ENCODE measurements at places on chromosomes 11 and 22.
A peak's percentile ranks its signal among the peaks of the same experiment; 100 is the strongest.

GRCh38 chr22:28402539-28402938 is 277.1 kb downstream of the TTC28 start:
- DNase-seq, result no peak

GRCh38 chr11:132186699-132187098 is 816.3 kb downstream of the NTM start:
- DNase-seq, result no peak

DNA sequence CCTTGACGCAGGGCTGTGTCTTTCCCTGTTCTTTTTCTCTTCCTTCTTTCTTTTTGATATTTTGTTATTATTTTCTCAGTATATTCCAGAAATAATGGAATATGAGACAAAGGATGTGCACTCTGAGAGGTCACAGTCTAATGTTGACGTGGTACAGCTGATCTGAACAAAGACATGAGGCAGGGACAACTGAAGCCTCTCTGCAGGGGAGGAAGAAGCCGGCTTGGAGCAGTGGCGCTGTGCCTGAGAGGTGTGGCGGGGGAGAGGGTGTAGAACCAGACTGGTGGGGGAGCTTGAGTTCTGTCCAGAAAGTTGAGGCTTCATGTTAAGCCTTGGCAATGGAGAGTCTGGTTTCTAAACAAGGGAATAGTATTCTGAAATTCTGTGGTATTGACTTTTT is 34.7 kb downstream of the ADAMTS15 start:
- DNase-seq, result no peak

GRCh38 chr11:104093426-104094280 is 57.2 kb downstream of the DDI1 start:
- no peak for DNase-seq

DNA sequence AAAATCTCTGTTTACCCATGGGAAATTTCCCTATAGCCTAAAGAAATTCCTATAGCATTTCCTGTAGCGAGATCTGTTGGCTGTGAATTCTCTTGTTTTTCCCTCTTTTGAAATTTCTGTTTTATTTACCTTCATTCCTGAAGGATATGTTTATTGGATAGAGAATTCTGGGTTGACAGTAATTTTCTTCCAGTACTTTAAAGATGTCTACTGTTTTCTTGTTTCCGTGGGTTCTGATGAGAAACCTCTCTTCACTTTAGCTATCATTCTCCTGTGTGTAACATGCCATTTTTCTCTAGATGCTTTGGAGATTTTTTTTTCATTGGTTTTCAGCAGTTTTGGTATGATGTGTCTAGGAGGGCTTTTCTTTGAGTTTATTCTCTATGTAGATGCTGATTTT is 77.5 kb upstream of the SORL1-AS1 start:
- no peak for DNase-seq

DNA sequence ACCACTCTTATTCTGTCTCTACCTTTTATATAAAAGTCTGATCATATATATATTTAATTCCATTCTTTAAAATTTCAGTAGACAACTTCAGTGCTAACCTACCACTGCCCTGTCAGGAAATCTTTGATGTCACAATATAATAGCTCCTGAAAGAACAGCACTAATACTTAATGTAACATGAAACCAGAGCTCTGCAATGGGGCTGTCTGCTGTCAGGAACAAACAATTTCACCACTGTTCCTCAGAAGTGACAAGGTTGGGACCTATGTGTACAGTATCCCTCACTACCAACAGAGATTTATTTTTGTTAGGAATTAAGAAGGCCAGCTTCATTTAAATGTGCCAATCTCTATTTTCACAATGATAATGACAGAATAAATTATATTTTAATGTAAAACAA is 165.5 kb upstream of the C11orf58 start:
- DNase-seq, result no peak

- no peak for DNase-seq
These were observed 1.9 kb upstream of the TRAF6 start for GRCh38 chr11:36512016-36512415.

GRCh38 chr11:12478743-12479142 is 101.4 kb downstream of the PARVA start:
- no peak for DNase-seq

GRCh38 chr11:19777039-19777376 is 64.4 kb downstream of the NAV2 start:
- no peak for DNase-seq

DNA sequence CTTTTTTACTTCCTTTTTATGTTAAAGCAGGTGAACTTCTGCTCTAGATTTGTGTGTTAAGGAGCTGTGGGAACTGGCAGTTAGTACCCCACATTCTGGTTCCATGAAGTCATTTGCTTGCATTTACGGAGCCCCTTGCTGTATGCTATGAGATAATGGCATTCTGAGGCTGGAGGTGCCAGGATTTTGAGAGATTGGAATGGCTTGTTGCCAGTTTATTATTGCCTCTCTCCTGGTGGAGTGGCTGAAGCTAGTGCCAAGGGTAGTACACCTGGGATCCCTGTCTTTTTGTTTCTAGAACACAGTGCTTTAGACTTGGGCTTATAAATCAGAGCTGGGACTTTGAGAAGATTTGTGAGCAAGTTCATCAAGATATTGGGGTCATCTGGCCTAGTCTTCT is 73.8 kb downstream of the STIM1 start:
- no peak for DNase-seq

GRCh38 chr11:120635136-120635810 is 123.7 kb downstream of the GRIK4 start:
- no peak for DNase-seq

DNA sequence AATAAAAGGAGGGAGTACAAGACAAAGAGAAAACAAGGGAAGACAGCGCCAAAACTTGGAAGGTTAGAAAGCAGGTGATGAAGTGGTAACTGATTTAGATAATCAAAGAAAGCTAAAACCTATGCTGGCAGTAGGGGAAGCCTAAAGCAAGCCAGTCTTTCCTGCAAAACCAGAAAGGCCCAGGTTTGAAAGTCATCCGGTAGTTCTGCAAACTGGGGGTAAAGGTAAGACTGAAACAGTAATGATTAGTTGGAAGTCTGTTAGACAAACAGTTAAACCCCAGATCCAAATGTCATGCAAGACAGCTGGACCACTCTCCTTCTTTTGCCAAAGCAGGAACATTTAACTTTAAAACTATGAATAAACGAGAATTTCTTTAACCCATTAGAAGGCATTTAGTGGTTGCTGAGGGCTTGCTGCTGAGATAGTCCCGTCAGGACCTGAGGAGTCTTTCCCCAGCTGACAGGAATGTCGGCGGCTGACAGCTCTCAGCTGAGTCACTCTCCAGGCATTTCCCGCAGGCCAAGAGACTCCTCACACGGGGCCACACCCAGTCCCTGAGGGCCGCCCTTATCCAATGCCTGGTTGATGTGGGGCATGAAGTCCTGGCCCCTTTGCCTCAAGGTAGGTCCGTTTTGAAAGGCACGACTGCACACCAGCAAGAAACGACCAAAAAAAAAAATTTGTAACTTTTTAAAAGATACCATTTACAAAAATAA is 36.3 kb upstream of the CFAP300 start:
- no peak for DNase-seq

DNA sequence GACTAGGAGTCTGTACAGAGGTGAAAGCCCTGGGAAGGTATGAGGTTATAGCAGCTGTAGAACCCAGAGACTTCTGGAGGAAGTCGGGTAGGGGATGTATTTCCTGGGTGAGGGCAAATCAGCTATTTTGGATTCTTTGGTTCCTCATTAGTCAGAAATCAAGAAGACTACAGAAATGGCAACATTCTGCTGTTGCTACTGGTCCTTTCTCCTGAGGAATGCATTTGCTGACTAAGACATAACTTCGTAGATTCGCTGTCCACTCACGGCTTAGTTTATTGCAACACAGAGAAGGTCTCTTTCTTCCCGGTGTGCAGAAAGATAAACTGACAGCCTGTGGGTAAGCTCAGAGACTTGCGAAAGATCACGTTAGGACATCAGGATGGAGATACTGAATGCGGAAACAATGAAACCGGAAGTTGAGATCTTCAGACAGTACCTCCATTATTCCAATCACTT is 25.3 kb upstream of the SESN3 start:
- DNase-seq, result peak; percentile 35

DNA sequence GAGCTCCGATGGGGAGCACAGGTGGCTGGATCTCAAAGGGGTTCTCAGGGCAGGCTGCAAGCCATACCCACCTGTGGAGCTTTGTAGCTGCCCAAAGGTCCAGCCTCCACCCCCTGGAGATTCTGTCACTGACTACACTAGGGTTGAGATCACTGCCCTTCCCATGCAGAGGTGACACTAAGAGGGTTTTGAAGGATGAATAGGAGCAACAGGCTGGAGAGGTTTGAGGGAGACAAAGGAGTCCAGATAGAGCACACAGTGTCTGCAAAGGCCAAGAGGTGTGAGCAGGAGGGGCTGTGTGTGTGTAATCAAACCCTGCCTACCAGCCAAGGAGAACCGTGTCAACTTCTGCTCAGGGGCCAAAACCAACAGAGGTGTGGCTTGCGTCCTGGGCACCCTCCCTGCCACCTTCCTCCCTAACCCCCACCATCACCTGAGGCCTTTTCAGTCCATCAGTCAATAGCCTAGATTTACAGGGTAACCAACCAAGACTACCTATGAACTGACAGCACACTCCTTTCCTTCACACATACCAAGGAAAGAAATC is 43.0 kb upstream of the WNT11 start:
- DNase-seq, result no peak

- no peak for DNase-seq
These were observed 83.5 kb upstream of the WNT7B start for GRCh38 chr22:46060292-46061123.

GRCh38 chr11:2140411-2141400 is 1.5 kb upstream of the IGF2 start:
- DNase-seq, result no peak

- no peak for DNase-seq
These were observed 39.7 kb upstream of the PANX1 start for GRCh38 chr11:94088906-94089305.

DNA sequence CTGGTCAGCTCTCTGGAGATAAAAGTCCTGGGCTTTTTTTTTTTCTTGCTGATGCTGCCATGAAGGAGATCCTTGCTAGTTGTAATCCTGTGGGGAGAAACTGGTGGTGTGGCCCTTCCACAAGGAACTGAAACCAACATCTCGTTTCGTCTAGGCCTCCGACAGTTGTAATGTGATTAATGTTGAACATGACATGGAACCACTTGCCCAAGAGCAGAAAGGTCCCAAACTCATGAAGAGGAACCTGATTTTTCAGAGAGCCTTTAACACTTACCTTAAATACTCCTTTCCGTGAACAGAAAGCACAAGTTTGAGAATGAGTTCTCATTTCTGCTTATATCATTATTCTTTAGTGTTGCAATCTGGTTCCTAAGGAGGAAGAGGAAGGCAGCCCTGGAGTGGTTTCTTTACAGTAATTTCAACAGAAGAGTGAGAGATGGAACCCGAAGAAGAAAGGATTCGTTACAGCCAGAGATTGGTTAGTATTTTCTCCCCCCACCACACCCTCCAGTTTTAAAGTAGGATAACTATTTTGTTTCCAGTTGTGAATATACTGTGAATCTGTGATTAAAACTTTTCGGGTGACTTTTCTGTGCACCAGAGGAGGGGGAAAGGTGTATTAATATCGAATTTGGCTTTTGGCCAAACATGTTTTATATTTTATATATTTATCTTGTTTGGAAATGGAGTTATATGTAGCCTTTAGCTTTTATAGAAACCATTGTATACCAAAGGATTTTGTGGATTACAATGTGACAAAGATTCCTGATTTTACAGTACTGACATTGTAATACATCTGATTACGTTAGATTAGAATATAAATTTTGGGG is 2.0 kb downstream of the KDM2A start:
- peak; percentile 95 for DNase-seq

GRCh38 chr22:35605851-35606481 is 11.2 kb downstream of the MB start:
- DNase-seq, result no peak

DNA sequence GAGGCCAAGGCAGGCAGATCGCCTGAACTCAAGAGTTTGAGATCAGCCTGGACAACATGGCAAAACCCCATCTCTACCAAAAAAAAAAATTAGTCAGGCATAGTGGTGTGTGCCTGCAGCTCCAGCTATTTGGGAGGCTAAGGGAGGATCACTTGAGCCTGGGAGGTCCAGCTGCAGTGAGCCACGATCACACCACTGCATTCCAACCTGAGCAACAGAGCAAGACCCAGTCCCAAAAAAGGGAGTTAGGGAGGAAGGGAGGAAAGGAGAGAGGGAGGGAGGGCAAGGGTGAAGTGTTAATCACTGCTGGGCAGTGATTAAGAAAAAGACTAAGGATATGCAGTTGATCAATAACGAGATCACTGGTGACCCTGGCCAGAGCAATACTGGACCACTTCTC is 56.0 kb upstream of the APOA1 start:
- DNase-seq, result no peak

GRCh38 chr11:90135016-90135415 is 553 bp downstream of the NAALAD2 start:
- no peak for DNase-seq

DNA sequence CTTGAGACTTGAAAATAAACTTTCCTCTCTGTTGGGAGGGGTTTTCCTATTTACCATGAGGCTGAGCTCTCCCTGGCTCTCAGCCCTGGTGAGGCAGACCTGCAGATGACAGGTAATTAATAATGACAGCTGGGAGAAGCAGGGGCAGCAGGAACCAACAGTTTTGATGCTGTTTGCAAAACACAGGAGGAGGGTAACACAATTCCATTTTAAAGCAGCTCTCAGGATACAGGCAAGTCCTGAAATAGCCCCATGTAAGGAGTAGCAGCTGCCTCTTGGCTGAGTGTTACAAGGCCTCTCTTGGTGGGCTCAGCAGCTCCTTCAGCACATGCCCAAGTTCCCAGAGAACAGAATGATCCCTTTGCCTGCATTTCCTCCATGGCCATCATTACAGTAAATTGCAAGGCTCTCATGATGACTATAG is 13.3 kb downstream of the PARVA start:
- no peak for DNase-seq

GRCh38 chr22:35638001-35638400 is 10.2 kb upstream of the APOL6 start:
- no peak for DNase-seq

GRCh38 chr11:31337806-31338205 is 31.7 kb downstream of the DCDC1 start:
- no peak for DNase-seq

DNA sequence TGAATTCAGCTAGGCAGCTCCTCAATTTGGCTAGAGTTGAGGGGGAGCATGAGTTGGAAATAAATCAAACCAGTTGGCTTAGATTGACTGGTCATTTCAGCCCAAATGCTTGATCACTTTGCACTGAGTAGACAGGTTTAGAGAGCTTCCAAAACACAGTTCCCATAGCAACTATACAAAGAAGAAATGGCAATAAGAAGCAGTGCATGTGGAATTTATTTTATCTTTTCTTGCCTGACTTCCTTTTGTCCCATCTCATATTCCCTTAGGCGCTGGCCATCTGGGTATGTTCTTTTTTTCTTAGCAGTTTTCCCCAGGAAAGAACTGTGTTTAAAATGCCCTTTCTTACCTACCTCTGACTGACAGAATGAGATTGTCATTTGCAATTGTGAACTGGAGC is 38.7 kb upstream of the C11orf87 start:
- DNase-seq, result no peak

- peak; percentile 44 for DNase-seq
These were observed 3.4 kb downstream of the CADM1 start for GRCh38 chr11:115500547-115501501.
